Foreskin fibroblast (primary cell): ENCODE measurements at places on chromosomes 5 and 9.

- DNase-seq = no peak
These were observed 359.7 kb downstream of the TRIM32 start for GRCh38 chr9:117046666-117047327.

DNA sequence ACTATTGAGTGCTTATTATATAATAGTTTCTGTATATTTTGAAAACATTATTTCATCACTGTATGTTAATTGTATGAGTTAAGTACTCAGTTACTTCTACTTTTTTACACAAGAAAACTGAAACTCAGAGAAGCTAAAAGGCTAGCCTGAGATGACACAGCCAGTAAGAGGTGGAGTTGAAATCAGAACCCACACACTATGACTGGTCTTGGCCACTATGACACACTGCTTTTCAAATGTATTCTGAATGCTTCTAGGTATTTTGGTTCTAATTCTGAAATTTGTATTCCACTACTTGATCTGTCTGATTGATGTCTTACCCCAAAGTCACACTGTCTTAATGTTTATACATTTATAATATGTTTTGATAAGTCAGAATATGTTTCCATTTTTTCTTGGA, 181.8 kb downstream of the ZDHHC21 start:
- DNase-seq = peak; percentile 46

DNA sequence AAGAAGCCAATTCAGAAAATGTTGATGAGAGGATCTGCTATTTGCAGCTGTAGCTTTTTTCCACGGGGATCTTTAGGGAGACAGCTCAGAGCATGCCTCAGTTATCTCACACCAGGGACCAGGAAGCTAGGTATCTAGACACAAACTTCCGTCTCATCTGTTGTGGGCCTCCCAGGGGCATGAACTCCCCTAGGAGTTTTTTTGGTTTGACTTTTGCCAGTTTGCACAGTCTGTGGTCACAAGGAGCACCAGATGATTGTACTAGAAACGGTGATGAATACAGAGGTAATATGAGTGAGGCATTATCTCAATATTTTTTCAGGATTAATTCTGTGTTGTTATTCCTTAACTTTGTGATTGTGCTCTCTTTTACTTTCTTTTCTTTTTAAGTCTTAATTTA, 533.2 kb upstream of the SEMA6A start:
- DNase-seq = no peak

DNA sequence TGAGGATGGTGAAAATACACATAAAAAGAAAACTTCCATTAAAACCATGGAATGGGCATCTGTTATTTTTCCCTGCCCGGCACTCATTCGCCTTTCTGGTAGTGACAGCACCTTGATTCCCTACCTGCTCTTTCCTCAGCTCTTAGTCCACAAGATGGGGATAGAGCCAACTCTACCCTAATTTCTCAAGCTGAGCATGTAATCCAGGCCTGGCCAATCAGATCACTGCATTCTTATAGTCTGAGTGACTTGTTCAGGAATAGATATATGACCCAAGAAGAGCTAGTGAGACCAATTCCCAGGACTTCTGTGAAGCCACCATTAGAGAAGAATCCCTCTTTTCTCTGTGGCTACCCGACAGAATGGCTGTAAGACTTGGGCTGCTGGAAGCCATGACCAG, 58.1 kb downstream of the TSSK1B start:
- no peak for DNase-seq

- DNase-seq = no peak
These were observed 62.9 kb upstream of the BARX1 start for GRCh38 chr9:94017939-94018531.

- no peak for DNase-seq
These were observed 10.9 kb downstream of the DAB2IP start for GRCh38 chr9:121662359-121662758.
